Articular chondrocyte of knee joint (primary cell): ENCODE measurements at places on chromosomes 2 and 18. TPM values are rescaled to one million over a fixed set of nuclear protein-coding genes. Genes with fewer than 3 reads are reported as not detected.

The SLC16A14 gene
- 1.6 and 2.3 TPM in 2 replicates for total RNA-seq

The RNF152 gene
- 10.6 and 21.2 TPM in 2 replicates for total RNA-seq

The MRO gene
- total RNA-seq: 0.39 and 0.43 TPM in 2 replicates

The SERPINB10 gene
- not detected in 2 replicates for total RNA-seq

The ZBTB7C gene
- total RNA-seq: 2.1 and 2.5 TPM in 2 replicates

The SH3BP4 gene
- total RNA-seq: 44.9 and 53.8 TPM in 2 replicates

The NTSR2 gene
- total RNA-seq: not detected in 2 replicates

The PROKR1 gene
- total RNA-seq: 0.11 TPM in 1 of 2 replicates, not detected in the other
